ENCODE measurements at places on chromosomes 13 and 19.

DNA sequence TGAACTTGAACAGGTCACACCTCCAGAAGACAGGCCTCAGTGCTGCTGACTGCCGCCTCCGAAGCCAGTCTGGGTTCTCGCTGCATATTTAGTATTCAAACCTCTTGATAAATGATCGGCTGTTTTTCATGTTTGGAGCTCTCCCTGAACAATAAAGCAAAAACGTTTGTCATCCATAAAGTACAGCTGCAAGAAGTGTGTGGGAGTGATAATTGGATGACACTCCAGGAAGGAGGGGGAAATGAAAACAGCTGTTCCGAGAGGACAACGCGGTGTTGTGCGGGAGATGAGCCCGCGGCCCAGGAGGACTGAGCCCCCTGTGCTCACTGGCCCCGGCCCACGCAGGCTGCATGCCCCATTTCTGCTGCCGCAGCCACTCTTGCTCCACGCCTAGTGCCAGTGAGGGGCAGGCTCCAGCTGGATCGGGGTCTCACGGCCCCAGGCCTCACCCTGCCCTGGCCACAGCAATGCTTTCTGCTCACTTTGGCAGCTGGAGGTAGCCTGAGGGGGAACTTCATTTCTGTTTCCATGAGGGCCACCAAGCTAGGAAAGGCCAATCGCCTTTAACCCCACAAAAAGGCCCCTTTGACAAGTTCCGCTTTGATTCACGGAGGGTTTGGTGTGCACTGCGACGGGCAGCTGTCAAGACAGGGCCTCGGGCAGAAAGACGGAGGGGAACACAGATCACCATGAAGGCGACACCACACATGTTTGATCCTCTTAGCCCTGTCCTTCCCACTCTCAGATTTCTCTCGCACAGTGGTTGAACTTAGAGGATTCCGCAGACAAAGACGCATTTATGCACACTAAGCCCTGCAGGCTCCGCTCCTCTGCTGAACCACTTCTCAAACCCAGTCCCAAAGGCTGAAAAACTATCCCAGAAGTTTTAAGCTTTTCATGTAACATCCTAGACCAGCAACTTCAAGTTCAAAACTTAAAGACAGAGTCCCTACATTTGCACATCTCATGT, 537.6 kb downstream of the EFNB2 start:
- H3K4me3 ChIP-seq, result no peak overlapping the region
- H3K27ac ChIP-seq, result no peak overlapping the region
- DNase-seq, result no peak
- no peaks in the 10 kb centered on the region for H3K27me3 ChIP-seq

- H3K27me3 ChIP-seq, result no peaks in the 10 kb centered on the region
- H3K27ac ChIP-seq, result no peak overlapping the region
- no peak for DNase-seq
- no peaks in the 10 kb centered on the region for H3K36me3 ChIP-seq
- no peak overlapping the region for H3K4me3 ChIP-seq
- no peaks in the 10 kb centered on the region for H3K4me1 ChIP-seq
These were observed 270.0 kb downstream of the SLITRK6 start for GRCh38 chr13:85529218-85529594.

- no peaks in the 10 kb centered on the region for H3K27me3 ChIP-seq
- H3K36me3 ChIP-seq, result peaks cover 40% of the 10 kb centered on the region
- peak; percentile 82 for DNase-seq
- no peak overlapping the region for H3K27ac ChIP-seq
- H3K4me3 ChIP-seq, result peak overlapping the region; percentile 80
These were observed 8.9 kb downstream of the OCEL1 start for GRCh38 chr19:17234911-17235299.

- no peak for DNase-seq
- H3K27me3 ChIP-seq, result peaks cover 19% of the 10 kb centered on the region
- H3K27ac ChIP-seq, result no peak overlapping the region
- peaks cover 12% of the 10 kb centered on the region for H3K4me1 ChIP-seq
- H3K4me3 ChIP-seq, result no peak overlapping the region
These were observed 24.8 kb upstream of the OLFM2 start for GRCh38 chr19:9961103-9961502.

DNA sequence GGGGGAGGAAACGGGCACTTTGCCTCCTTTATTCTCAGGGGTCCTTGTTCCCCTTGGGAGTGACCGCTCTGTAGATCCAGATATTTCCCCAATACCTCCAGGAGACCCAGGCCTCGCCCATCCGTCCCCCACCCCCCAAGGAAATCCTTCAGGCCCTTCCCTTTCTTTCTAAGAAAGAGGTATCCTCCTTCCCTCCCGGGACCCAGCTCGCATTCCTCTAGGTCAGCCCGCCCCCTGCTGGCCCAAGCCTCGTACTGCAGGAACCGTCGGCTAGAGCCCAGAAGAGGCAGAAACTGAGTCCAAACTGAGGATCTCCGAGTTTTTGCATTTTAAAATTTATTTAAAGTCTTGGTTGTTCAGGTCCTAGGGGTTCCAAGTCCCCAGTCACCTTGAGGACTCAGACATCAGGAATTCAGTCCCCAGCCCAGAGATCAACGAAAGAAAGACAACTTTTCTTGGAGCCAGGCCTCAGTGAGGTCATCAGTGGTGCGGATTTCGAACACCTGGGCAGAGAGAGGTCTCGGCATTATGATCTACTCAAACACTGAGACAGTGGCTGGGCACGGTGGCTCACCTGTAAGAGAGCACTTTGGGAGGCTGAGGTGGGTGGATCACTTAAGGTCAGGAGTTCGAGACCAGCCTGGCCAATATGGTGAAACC, 7.5 kb upstream of the LRFN1 start:
- H3K36me3 ChIP-seq, result no peaks in the 10 kb centered on the region
- peaks cover 25% of the 10 kb centered on the region for H3K27me3 ChIP-seq
- no peak overlapping the region for H3K27ac ChIP-seq
- peak; percentile 95 for DNase-seq
- H3K4me1 ChIP-seq, result peaks cover 11% of the 10 kb centered on the region
